Hematopoietic multipotent progenitor cell treated with erythropoietin and hydrocortisone succinate and interleukin-3 and kit ligand, for 8 days (in vitro differentiated cells): ENCODE measurements at places on chromosomes 6 and 20.

GRCh38 chr6:65984089-65984488 is 277.1 kb upstream of the EYS start:
- no peak for DNase-seq

GRCh38 chr20:1449370-1449769 is 17.3 kb downstream of the NSFL1C start:
- DNase-seq, result no peak

- DNase-seq, result no peak
Measured at GRCh38 chr6:10556992-10557391, 35.8 kb downstream of the GCNT2 start.

GRCh38 chr6:53860511-53860910 is 65.7 kb downstream of the LRRC1 start:
- no peak for DNase-seq

- no peak for DNase-seq
Measured at GRCh38 chr20:20210327-20210726, 157.6 kb upstream of the INSM1 start.

- no peak for DNase-seq
Measured at GRCh38 chr20:62721511-62722370, 13.1 kb downstream of the NTSR1 start.

GRCh38 chr20:31596831-31597480 is 8.1 kb upstream of the ID1 start:
- DNase-seq, result no peak

DNA sequence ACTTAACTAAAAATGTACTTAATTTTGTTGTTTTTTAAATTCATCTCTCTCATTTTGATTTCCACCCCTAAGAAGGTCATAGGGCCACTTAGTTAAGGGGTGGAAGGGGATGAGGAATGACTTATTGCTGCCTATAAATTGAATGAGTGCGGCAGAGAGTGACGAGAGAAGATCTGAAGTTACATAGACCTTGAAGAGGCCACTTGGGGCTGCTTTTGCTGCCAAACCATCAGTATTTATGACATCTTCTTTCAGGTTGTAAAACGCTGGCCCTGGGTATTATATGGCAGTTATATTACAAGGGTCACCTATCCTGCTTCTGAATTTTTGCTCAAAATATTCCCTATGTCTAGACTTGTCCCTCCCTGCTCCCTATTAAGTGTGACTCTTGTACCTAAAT is 119.6 kb upstream of the RIMS1 start:
- no peak for DNase-seq

DNA sequence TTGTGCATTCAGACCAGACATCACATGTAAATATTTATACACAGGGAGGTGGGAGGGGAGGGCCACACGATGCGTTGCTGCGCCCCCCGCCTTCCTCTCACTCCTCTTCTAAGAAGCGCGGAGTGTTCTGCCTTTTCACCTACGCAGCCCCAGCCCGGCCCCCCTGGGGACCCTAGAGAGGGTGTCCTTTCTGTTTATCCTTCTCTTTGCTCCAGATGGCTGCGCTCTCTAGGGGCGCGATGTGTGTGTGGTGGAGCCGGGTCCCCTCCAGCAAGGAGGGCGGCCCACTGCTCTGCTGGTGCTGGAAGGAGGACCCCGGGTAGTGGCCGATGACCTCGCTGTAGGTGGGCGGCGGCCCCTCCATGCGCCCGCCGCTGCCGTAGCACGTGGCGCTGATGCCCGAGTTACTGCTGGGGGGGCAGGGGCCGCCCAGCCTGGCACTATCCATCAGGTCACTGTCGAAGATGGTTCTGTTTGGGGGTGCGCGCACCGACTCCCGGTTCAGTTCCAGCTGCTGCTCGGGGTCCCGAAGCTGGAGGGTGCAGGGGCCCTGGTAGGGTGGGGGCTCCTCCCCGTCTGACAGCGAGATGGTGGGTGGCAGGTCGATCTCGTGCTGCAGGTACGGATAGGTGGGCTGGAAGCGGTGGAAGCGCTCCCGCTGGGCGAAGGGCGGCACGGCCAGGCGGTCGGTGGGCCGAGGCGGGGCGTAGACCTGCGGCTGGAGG is 31.8 kb upstream of the ZBP1 start:
- DNase-seq, result no peak

GRCh38 chr20:51437182-51437924 is 105.2 kb downstream of the NFATC2 start:
- no peak for DNase-seq

- DNase-seq, result no peak
Measured at GRCh38 chr6:137933696-137934095, 66.6 kb downstream of the TNFAIP3 start.

DNA sequence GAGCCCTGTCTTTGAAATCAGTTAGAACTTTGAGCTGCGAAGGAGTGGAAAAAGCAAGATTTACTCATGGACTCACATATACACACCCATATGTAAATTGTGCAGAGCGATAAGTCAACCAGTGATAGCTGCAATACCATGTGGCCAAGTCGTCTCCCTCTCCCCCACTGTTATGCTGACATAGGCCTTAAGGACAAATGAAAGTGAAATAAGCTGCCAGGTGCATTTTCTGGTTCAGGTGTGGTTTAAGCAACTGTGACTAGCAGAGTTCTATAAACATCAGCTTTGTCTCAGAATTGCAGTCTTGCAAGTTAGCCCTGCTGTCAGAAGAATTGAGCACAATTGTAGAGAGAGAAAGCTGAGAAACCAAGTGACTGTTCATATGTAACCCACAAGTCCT is 9.6 kb downstream of the FAM83B start:
- DNase-seq, result no peak

DNA sequence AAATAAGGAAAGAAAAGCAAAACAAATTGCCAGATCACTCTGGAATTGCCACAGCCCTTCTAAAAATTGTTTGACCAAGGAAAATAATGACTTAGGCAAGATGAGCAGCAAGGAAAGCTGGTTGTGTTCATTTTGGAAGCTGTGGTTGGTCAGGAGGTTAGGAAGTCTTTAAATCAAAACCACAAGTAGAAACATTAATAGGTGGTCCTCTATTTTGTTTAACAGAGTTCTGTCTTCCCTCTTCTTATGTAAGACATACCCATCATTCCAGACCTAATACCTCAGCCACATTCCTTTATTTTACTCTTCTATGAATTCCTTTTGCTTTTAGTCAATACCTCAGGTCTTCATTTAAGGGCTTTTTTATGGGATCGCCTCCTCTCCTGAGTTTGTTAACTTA is 422.2 kb upstream of the PLCB4 start:
- DNase-seq, result no peak

DNA sequence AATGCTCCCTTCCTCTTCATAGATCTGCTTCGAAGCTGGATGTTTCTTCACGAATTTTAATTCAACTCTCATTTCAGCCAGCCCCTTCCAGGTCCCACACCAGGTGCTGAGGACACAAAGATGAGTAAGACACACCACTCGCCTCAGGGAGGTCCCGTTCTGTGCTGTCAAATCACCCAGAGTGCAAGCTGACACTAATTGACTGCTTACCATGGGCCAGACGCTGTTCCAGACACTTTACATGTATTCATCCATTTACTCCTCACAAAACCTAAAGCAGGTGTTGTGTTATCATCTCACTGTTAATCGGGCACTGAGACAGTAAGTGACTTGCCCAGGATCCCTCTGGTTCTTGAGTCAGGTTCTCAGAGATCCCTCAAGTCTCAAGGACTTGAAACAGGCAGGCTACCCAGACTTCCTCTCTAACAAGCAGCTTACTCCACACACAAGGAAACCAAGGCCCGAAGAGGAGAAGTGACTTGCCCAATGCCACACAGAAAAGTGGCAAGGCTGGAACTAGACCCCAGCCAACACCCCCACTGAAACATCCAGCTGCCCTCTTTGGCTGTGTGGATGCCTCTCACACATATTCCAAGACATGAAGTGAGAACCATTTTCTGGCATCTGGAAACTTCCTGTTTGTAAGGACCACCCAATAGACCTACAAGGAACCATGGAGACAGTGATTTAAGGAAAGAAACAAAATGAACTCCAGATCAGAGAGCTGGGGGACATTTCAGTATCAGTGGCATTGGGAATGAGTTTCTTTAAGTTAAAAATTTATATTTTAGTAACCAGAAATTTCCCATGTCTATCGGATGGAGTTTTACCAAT is 174.5 kb downstream of the CDC5L start:
- no peak for DNase-seq

DNA sequence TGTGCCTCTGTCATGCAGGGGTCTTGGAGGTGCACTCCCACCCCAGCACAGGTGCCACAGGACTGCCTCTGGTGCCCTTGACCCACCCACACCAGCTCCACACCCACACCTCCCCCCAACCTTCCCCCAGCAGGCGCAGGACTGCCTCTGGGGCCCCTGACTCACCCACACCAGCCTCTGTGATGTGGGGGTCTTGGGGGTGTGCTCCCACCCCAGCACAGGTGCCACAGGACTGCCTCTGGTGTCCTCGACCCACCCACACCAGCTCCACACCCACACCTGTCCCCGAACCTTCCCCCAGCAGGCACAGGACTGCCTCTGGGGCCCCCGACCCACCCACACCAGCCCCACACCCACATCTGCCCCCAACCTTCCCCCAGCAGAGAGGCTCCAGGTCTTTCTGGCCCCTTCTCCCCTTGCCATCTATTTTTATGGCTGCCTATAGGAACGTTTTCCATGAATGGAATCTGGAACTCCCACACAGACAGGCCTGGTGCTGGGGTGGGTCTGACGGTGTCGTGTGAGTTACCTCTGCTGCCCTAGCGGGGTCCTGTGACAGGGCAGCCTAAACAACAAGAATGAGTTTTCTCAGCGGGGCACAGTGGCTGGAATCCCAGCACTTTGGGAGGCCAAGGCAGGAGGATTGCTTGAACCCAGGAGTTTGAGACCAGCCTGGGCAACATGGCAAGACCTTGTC is 23.5 kb downstream of the SLC17A9 start:
- DNase-seq, result no peak

- no peak for DNase-seq
Measured at GRCh38 chr20:14761903-14762302, 424.5 kb upstream of the FLRT3 start.

GRCh38 chr20:18635380-18635779 is 47.5 kb downstream of the DTD1 start:
- DNase-seq, result no peak

GRCh38 chr6:77373955-77374354 is 89.3 kb downstream of the HTR1B start:
- peak; percentile 44 for DNase-seq

GRCh38 chr20:32767418-32768198 is 5.4 kb downstream of the DNMT3B start:
- no peak for DNase-seq

DNA sequence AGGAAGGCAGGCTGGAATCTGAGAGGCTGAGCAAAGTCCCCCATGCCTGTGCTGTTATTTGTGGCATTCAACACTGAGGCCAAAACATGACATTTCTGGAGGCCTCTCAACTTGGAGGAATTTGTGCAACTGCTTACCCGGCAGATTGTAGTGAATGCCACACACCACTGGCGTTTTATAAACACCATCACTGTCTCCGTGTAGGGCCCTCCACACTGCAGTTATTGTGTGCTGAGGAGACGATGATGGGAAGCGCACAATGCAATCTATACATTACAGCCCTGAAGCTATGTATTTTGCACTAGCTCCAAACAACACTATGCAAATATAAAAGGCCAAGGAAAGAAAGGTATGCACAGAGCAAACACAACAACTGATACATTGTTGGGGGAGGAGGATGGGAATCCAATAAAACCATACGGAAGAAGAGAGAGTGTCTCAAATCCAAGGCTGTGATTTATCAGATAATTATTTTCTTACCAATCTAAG is 106.5 kb downstream of the SMLR1 start:
- DNase-seq, result no peak

GRCh38 chr6:131038597-131039344 is 24.3 kb downstream of the EPB41L2 start:
- no peak for DNase-seq

DNA sequence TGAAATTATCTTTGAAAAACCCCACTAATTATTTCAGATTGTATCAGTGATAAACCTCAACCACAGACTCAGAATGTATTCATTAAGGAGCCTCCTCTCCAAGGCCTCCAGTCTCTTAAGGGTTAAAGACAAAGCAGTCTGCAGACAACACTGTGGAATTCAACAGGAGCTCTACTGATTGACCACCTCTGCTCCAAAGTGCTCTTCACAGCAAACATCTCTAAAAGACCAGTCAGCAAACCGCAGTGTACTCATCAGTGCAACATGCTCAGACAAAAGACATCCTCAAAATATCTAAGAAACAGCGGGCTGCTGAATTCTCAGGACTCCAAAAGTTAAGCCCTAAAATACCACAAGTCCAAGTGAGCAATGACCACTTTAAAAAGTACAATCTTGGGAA is 42.0 kb downstream of the UQCC1 start:
- DNase-seq, result no peak
